Esophagus mucosa (tissue), 1 donor: ENCODE measurements at places on chromosomes 6 and 20. TPM values are rescaled to one million over a fixed set of nuclear protein-coding genes. Genes with fewer than 3 reads are reported as not detected.

PKIB gene
- 0.88 TPM for total RNA-seq

- ATAC-seq = peak; percentile 47
Observed at GRCh38 chr6:38146021-38146733, 326.6 kb downstream of the ZFAND3 start.

- ATAC-seq = no peak
Observed at GRCh38 chr6:157449610-157450009, 68.6 kb downstream of the ZDHHC14 start.

MYB gene
- 1.3 TPM for total RNA-seq

DNA sequence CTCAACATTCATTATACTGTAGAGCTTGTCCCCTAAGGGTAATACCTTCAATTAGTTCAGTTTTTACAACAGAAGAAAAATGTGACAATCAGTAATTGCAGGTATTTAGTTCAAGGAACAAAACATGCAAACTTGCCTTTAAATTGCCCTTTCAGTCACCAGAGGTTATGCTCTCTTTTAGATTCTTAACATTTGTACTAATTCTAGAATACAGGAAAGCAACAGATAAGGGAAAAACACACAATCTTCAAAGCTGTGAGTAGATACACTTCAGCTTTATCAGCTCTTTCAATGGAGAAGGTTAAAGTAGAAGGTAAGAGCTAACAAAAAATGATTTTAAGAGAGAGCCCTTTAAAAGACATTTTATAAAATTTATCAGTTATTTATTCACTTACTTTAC, 173.1 kb downstream of the HS3ST5 start:
- ATAC-seq = no peak

DNA sequence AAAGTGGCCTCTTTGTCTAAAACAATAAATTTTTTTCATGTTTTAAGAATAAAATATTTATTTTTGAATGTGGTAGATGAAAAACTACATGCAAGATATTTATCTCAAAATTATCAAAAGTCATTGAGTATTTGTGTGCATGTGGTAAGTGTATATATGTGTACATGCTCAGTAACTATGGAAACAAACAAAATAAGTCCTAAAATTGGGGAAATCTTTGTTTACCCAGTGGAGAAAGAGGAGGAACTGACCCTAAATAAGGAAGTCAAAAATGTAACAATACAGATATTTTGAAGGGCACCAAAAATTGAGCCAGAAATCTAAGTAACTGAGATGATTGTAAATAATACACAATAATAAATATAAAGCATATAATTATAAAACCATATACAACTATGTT, 639.2 kb downstream of the MAFB start:
- no peak for ATAC-seq

GRCh38 chr6:165846123-165846966, 183.3 kb upstream of the PDE10A start:
- no peak for ATAC-seq

RNF217 gene
- total RNA-seq = 21.8 TPM

DNA sequence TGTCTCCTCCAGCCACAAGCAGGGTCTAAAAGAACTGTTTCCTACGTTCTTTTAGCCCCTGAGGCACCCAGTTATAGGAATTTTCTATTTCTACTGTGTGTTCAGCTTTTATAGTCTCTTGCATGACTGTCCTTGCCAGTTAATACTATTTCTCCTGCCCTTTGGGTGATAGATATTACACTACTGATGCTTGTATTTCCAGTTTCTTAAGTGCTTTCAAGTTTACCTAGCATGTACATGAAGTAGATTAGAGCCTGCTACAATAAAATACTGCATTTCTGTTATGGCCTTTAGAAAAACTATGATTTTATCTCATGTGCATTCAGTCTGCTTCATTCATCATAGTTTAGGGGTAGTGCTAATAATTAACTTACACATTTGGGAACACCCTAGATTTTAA, 89.6 kb downstream of the FOXO3 start:
- peak; percentile 22 for ATAC-seq
